Heart left ventricle (tissue), 16 donors: ENCODE measurements at places on chromosomes 11 and 22. TPM values are rescaled to one million over a fixed set of nuclear protein-coding genes. Genes with fewer than 3 reads are reported as not detected.

DNA sequence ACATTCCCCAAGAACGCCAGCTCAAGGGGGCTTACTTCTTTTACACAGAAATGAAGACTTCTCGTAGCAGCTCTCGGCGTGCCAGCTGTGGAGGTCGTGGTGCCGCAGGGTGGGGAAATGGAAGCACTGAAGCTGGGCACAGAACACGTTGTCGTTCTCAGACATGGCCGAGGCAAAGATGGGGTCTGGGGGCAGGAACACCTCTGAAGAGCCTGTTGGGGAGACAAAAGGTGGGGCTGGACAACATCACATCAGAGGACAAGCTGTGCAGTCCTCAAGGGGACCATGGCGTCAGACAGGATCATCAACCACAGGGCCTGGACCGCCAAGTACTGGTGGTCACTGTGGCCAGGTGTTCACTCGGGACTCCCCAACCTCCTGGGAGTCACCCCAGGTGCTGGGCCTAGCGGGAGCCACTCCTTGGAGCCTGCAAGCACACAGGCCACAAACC is 65.2 kb downstream of the DGCR2 start:
- H3K27me3 ChIP-seq = no peaks in the 10 kb centered on the region
- H3K4me1 ChIP-seq = no peaks in the 10 kb centered on the region
- H3K27ac ChIP-seq = no peak overlapping the region
- no peak for DNase-seq

Gene NUP50
- 5.8 TPM for polyA plus RNA-seq

Gene SLC5A1
- polyA plus RNA-seq = 54.5 TPM

DNA sequence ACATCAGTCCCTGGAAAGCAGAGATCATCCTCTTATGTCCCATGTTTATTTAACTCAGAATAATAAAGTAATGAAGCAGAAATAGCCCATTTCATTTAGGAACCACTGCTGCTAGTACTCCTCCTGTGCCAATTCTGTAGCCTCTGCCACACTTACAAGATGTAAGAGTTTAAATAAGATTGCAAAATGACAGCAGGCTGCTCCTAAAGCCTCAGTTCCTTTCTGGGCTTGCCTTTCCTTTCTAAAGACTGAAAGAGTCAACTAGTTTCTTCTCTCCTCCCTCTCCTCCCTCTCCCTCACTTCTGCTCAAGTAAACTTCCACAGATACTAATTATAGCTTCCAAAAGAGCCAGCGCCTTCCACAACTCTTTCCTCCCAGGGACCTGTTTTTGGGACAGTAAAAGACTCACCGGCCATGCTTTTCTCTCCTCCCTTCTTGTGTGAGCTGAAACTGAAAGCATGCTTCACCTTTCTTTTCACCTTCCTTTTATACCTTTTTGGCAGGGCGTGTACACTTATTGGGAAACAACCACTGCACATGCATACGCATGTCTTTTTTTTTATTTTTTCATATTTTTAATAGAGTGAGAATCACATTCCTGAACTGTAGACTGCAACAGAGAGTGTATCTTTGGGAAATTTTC is 26.1 kb upstream of the CARD16 start:
- no peak overlapping the region for H3K27ac ChIP-seq
- H3K4me1 ChIP-seq = no peaks in the 10 kb centered on the region
- no peaks in the 10 kb centered on the region for H3K36me3 ChIP-seq
- no peak for DNase-seq
- no peak overlapping the region for H3K4me3 ChIP-seq

GRCh38 chr11:129458756-129459535 is 83.3 kb downstream of the BARX2 start:
- DNase-seq = no peak
- no peaks in the 10 kb centered on the region for H3K27me3 ChIP-seq
- no peak overlapping the region for H3K27ac ChIP-seq
- H3K4me3 ChIP-seq = no peak overlapping the region
- no peaks in the 10 kb centered on the region for H3K4me1 ChIP-seq

DNA sequence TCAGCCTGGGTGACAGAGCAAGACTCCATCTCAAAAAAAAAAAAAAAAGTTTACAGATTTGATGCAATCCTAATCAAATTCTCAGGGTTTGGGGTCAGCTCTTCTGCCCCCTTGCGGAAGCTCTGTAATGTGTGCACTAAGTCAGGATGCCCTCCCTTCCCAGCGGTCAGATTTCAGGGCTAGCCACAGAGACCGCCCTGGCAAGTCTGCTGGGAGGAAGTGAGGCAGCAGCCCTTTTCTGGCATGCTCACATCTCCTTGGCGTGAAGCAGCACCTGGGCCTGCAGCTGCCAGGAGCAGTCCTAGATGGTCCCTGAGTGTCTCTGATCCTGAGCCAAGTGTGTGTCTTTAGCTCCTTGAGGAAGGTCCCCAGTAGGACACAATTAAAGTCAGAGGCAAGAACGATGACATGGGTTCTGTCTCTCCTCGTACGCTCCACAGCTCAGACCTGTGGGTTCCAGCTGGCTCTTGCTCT is 10.9 kb upstream of the APOBEC3C start:
- DNase-seq = peak; percentile 67
- no peaks in the 10 kb centered on the region for H3K4me1 ChIP-seq

- no peaks in the 10 kb centered on the region for H3K27me3 ChIP-seq
- H3K4me3 ChIP-seq = no peak overlapping the region
- H3K4me1 ChIP-seq = peaks cover 7% of the 10 kb centered on the region
- H3K27ac ChIP-seq = peak overlapping the region; percentile 42
These were observed 19.9 kb downstream of the TRIM44 start for GRCh38 chr11:35682230-35683173.

DNA sequence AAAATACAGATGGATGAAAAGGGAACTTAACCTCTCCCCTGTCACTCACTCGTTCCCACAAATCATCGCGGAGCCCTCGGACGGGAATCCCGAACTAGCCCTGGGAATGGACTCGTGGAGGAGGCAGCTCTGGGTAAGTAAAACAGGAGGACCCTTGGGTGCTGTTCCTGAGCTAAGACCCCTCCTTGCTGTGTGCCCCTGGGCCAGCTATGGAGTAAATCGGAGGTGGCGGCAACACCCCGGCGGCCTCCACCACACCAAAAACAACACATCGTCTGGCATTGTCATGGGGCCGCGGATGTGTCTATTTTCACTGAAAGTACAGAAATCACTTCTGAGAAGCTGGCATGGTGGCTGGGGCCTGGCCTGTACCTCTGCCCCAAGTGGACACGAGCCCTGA is 12.1 kb downstream of the CPT1A start:
- no peak overlapping the region for H3K27ac ChIP-seq
- no peaks in the 10 kb centered on the region for H3K27me3 ChIP-seq
- peaks cover 56% of the 10 kb centered on the region for H3K4me1 ChIP-seq
- peaks cover 15% of the 10 kb centered on the region for H3K36me3 ChIP-seq
- no peak overlapping the region for H3K4me3 ChIP-seq

Gene MS4A3
- not detected for polyA plus RNA-seq

- H3K36me3 ChIP-seq = no peaks in the 10 kb centered on the region
- DNase-seq = no peak
- no peak overlapping the region for H3K27ac ChIP-seq
These were observed 10.7 kb upstream of the CKAP5 start for GRCh38 chr11:46856605-46857343.

DNA sequence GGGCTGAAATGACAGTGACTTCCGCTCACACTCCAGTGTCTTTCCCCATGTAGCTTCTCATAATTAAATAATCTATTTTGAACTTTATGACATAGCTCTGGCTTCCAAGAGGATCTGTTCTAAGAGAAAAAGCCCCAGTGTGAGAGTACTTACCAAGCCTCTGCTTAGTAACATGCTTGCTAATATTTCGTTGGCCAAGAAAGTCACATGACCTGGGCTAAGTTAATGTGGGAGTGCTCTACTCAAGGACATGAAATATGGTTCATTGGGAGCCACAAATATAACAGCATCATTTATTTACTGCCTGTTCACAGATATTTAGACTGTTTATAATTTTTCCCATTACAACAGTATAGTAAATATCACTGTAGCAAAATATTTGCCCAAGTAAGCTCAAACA is 42.5 kb downstream of the CCDC73 start:
- H3K36me3 ChIP-seq = no peaks in the 10 kb centered on the region
- no peak overlapping the region for H3K4me3 ChIP-seq
- DNase-seq = no peak
- no peaks in the 10 kb centered on the region for H3K4me1 ChIP-seq
- H3K27me3 ChIP-seq = no peaks in the 10 kb centered on the region

DNA sequence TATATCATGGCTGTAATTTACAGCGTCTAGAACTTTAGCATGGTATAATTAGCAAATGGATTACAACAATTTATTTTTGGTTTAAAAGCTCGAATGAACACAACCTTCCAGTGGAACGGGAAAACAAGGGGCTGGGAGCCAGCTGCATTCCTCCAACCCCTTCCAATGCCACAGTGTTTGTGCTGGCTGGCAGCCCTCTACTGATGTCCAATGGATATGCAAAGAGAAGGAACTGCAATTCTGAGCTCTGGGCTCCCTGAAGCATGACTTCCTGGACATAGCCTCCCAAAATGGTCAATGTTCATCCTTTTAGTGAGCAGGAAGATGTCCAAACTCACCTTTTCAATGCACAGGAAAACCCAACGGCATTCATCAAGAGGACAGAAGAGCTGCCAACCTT is 288.3 kb downstream of the TENM4 start:
- no peak for DNase-seq
- H3K4me1 ChIP-seq = no peaks in the 10 kb centered on the region
- H3K27ac ChIP-seq = no peak overlapping the region
- no peaks in the 10 kb centered on the region for H3K27me3 ChIP-seq
- H3K36me3 ChIP-seq = no peaks in the 10 kb centered on the region
